ENCODE measurements at places on chromosomes 2 and 18.
A peak's percentile ranks its signal among the peaks of the same experiment; 100 is the strongest.

GRCh38 chr2:172978063-172978383 is 97.6 kb upstream of the MAP3K20 start:
- DNase-seq, result no peak

- DNase-seq, result no peak
Measured at GRCh38 chr2:102635317-102635716, 16.0 kb downstream of the SLC9A2 start.

DNA sequence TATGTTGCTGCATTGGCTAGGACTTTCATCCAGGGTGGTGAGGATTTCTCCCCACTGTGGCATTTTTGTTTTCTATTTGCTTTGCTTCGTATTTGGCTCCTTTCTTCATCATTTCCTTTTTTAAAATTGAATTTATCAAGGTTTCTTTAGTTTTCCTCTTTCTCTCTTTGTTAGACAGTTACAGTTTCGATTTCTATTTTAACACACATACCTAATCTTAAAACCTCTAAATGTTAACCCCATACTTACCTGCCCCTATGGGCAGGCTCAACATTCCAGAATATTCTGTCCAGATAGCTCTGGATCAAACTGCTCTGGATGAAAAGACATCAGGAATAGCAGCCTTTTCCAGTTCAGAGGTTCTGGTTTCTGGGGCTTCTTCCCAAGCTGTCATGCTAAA is 49.2 kb downstream of the DIPK1C start:
- DNase-seq, result no peak

DNA sequence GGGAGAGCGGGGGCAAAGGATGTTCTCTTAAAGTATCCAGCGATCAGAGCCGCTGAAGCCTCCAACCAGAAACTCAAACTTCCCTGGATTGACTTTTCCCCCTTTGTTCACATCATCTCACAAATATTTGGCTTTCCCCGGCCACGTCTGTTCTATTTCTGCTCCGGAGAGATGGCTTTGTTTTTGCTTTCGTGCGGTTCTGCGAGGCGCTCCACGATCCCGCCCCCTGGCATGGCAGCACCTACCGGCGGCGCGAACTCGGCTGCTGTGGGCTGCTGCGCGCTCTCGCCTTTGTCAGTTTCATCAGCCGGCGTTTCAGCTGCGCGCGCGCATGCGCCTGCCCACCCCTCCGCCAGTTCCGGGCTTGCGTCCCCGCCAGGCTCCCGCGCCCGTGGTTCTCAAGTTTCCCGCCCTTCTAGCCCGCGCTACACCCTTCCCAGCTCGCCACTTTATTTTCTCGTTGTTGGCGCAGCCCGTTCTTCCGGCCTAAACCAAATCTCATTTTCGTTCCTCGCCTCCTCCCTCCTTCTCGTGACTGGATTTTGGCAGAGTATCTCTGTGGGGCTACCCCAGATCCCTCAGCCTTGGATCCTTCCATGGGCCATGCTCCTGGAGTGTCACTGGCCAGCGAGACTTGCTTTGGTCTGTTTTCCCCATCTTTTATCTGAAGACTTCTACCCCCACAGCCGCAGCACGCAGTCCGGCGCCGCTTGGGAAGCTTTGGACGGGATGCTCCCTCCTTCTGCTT is 98.0 kb downstream of the INSIG2 start:
- peak; percentile 84 for DNase-seq

GRCh38 chr2:37739153-37739552 is 67.7 kb upstream of the CDC42EP3 start:
- no peak for DNase-seq

- DNase-seq, result no peak
Measured at GRCh38 chr2:34162231-34162630, 563.1 kb upstream of the FAM98A start.

DNA sequence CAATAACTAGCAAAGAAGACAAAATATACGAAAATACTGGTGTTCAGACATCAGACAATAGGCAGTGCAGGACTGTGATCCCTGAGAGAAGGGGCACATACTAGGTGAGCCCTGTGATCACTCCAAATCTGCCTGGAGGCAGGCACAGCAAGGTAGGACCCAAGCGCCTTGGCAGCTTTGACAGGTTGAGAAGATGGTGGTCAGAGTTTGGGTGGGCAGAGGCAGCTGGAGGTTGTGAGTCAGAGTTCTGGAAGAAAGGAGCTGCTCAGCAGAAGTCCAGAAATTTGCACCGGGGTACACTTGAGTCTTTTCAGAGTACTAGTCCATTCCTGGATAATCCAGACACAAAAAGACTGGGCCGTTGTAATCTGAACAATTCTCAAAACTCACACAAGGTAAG is 14.0 kb downstream of the KIF1A start:
- DNase-seq, result no peak

- DNase-seq, result no peak
Measured at GRCh38 chr2:179562330-179562885, 297.8 kb upstream of the SESTD1 start.

- no peak for DNase-seq
Measured at GRCh38 chr2:32760628-32761027, 132.8 kb downstream of the TTC27 start.

GRCh38 chr2:72754628-72755320 is 71.1 kb downstream of the EXOC6B start:
- no peak for DNase-seq

- DNase-seq, result no peak
Measured at GRCh38 chr18:74724186-74724585, 126.5 kb downstream of the ZNF407 start.

DNA sequence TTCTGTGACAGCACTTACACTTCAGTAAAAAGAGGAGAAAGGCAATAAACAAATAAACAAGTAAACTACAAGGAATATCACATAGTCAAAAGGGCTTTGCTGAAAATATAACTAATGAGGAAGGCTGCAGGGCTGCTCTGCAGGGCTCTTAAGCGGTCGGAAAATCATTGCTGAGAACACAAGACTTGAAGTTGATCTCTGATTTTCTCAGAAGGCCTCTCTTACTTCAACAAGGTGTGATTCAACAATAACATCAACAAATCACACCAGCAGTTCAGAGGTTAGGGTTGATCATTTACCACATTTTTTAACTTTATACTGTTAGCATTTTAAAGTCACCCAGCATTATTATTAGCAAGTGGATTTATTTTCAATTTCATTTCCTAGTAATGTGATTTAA is 215.6 kb downstream of the ARHGAP15 start:
- DNase-seq, result no peak

- no peak for DNase-seq
Measured at GRCh38 chr2:223995569-223995968, 38.3 kb downstream of the MRPL44 start.

DNA sequence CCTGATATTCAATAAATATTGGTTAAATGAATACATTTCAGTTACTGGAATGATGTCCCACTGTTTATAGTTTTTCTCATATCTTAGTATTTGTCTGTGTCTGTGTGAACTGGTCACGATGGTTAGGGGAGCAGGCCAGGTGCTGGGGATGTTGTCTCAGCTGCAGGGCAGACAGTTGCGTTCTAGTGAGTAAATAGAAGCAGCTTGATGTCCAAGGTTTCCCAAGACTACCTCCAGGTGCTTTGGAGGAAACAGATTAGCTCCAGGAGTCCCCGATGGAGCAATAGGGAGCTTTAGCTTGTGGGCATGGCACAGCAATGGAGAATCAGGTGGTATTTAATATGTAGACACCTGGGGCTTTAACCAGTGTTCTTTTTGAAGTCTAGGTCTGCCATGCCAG is 75.5 kb downstream of the GULP1 start:
- no peak for DNase-seq

DNA sequence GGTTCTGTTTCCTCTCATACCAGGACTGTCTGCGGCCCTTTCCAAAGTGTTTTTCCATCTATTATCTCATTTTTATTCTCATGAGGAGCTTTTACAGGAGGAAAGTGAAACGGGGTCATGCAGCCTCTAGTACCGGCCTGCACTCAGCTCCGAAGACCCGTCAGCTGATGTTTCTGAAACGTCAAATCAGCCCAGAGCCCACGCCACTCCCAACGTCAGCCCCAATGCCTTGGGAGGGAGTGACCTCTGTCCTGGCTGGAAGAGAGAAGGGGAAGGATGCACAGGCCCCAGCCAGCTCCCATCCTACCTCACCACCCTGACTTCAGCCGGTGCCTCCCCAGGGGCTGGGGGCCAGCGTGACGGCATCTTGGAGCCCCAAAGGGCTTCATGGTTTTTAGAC is 58.5 kb downstream of the ADCY3 start:
- DNase-seq, result no peak

- DNase-seq, result no peak
Measured at GRCh38 chr2:138469411-138469810, 32.2 kb upstream of the SPOPL start.

- DNase-seq, result no peak
Measured at GRCh38 chr18:69538849-69539248, 138.2 kb downstream of the DOK6 start.

DNA sequence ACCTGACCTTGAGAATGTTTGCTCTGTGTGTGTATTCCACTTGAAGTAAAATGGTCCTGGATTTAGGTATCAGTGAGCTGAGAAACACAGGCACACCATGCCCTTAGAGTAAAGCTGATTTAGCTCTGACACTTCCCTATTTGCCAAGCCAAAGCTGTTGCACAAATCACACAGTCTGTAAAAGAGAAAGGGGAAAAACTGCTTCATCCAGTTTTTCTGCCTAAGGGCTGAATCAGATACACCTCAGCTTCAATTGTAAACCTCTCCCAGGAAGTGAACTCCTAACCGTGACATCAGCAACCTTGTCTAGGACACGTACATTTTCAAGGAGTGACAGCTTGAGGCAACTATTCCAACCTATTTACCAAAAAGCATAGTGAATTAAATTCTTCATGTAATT is 150.4 kb downstream of the NR4A2 start:
- peak; percentile 88 for DNase-seq

- DNase-seq, result no peak
Measured at GRCh38 chr2:69097148-69097610, 84.2 kb downstream of the ANTXR1 start.

DNA sequence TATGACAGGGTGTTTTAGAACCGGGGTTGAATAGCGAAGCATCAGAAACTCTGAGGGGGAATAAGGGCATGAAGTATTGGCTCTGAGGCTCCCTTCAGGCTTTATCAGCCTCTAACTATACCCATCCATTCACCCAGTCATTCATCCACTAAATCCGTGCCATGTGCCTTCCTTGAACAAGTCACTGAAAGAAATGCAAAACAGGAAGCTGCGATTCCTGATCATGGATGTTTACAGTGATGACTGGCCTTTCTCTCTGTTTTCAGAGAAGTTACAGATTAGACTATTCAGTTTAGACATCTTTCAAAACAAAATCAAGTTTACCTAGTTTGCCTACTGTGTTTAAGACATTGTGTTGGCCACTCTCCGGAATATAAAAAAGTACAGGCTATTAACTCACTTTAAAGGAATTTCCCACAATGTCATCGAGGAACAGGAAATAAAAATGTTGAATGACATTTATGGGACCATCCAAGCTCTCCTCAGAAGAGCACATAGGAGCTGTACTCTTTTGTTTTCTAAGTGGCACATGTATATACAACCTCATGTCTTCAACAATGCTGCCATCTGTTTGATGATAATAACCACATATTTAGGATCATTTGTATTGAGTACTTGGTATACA is 43.8 kb upstream of the SLC14A1 start:
- DNase-seq, result no peak

DNA sequence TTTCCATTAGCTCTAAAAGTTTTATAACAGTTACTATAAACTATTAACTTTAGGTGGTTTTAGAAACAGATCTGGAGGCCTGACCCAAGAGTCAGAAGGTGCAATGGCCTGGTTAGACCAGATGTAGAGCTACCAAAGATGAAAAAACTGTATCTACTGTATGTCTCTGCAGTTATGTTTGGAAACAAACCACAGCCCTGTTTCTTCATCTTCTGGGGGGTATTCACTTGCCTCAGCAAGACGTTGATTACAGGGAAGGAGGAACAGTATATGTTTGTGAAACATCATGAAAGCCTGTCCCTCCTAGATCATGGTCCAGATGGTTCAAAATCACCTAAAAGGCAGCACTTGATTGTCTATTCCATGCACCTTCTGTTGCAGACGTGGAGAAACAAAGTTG is 220.2 kb downstream of the SUCLG1 start:
- no peak for DNase-seq

GRCh38 chr2:105915005-105915558 is 170.4 kb downstream of the NCK2 start:
- DNase-seq, result no peak

- DNase-seq, result peak; percentile 26
Measured at GRCh38 chr2:205685314-205686055, 3.2 kb downstream of the NRP2 start.

- no peak for DNase-seq
Measured at GRCh38 chr2:134449157-134449556, 195.3 kb downstream of the MGAT5 start.

GRCh38 chr2:240798327-240798905 is 21.6 kb downstream of the KIF1A start:
- DNase-seq, result no peak

DNA sequence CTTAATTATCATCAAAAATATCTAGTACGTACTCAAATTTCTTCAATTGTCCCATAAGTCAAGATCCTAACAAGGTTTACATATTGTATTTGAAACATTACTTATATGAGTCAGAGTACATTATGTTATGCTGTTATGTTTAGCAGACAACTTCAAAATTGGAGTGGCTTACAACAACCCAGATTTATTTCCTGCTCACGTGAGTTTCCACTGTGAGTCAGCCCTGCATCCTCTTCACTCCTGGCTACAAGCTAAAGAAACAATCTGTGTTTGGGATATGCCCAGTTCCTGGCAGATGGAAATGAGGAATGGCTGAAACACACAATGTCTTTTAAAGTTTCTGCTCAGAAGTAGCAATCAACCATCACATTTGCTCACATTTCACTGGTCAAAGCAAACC is 31.5 kb upstream of the TANC1 start:
- DNase-seq, result no peak

GRCh38 chr2:84844141-84844540 is 36.7 kb downstream of the TRABD2A start:
- DNase-seq, result no peak

DNA sequence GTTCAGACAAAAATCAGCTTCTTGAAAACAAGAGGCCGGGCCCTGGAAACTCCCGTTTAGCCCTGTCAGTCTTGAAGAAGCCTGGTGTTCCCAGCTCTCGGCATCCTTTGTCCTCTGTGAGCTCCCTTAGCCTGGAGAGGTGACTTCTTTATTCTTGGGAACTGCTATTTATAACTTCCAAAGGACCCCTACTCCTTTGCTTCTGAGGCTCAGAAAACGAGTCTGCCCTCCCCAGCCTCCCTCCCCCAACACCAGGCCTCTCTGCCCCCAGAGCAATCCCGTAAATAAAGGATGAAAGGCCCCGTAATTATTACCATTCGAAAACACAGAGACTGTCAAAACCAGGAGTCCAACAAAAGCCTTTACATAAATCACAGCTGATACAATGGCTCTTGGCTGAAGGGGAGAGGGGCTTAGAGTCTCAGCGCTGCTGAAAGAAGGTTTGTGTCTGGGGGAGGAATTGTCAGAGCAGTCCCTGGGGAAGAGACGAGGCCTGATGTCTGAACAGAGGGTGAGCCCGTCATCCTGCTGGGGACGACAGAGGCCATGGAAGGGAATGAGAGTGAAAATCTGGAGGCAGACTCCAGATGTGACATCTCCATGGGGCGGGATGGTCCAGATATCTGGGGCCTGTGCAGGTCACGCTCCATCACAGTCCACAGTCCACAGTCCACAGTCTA is 283.0 kb downstream of the MYCN start:
- no peak for DNase-seq

- DNase-seq, result no peak
Measured at GRCh38 chr18:78511666-78512601, 467.7 kb upstream of the SALL3 start.

- no peak for DNase-seq
Measured at GRCh38 chr2:199862788-199863187, 11.8 kb upstream of the FTCDNL1 start.

- no peak for DNase-seq
Measured at GRCh38 chr2:232970051-232970450, 43.0 kb downstream of the NGEF start.

- DNase-seq, result no peak
Measured at GRCh38 chr2:45180033-45180746, 170.9 kb upstream of the SIX2 start.

All from NCI-H526 treated with DMSO at 0.1 percent for 48 hours (cell line).